NCI-H446 (cell line): ENCODE measurements at places on chromosomes 11 and 22.
A peak's percentile ranks its signal among the peaks of the same experiment; 100 is the strongest.

- DNase-seq, result no peak
Observed at GRCh38 chr11:119993722-119994121, 144.2 kb downstream of the TRIM29 start.

- DNase-seq, result no peak
Observed at GRCh38 chr11:126502159-126502558, 146.7 kb downstream of the ST3GAL4 start.

DNA sequence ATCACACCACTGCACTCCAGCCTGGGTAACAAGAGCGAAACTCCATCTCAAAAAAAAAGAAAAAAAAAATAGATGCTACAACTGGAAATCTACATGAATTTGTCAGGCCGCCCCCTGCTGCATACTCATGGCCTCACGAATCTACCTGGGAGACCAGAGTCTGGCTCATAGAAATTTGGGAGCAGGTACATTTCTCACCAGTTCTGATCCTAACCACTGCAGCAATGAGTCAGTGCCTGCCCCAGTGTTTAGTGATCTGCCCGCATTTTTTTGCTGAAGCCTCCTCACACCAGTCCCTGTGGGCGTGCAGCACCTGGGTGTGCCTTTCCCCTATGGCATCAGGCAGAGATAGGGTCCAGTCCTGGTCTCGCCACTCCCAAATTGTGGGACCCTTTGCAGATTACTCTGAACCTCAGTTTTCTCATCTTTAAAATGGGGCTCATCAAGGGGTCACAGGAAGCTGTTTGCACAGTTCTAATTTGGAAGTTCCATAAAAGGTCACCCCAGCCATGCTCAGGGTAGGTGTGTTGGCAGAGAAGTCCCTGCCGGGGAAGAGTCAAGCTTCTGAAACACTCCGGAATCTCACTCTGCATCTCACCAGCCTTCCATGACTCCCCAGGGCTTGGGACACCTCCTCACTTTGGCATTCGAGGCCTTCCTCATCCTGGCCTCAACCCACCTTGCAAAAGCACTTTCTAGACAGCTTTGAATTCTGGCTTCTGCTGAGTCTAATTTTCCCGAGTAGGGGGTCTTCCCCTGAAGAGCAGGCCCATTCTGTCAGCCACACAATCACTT lies 39.3 kb upstream of the LINC01488 start:
- no peak for DNase-seq

- DNase-seq, result no peak
Observed at GRCh38 chr11:129006161-129006560, 63.5 kb upstream of the TP53AIP1 start.

GRCh38 chr22:39182478-39183030 lies 30.1 kb upstream of the CBX7 start:
- no peak for DNase-seq

GRCh38 chr11:105100981-105101630 lies 38.5 kb downstream of the CARD18 start:
- no peak for DNase-seq

- no peak for DNase-seq
Observed at GRCh38 chr11:4610258-4610935, 2.4 kb upstream of the TRIM68 start.

DNA sequence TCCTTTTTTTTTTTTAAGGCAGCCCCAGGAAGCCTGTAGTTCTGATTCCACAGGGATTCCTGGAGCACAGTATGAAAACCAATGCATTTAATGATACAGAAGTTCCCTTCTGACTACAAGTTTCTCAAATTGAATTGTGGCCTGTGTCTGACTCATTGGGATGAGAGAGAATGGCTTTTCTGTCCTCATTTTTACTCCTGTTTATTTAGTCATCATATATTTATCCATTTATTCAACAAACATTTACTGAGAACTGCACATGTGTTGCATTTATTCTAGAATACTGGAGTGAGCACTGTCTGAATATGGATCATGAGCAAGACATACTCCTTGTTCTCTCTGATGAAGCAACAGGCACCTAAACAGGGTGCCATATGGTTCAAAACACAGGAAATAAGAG lies 231.2 kb downstream of the NTM start:
- DNase-seq, result no peak

GRCh38 chr11:72738199-72739141 lies 13.7 kb downstream of the ARAP1 start:
- DNase-seq, result no peak

GRCh38 chr11:26677566-26677965 lies 44.3 kb downstream of the SLC5A12 start:
- DNase-seq, result no peak

DNA sequence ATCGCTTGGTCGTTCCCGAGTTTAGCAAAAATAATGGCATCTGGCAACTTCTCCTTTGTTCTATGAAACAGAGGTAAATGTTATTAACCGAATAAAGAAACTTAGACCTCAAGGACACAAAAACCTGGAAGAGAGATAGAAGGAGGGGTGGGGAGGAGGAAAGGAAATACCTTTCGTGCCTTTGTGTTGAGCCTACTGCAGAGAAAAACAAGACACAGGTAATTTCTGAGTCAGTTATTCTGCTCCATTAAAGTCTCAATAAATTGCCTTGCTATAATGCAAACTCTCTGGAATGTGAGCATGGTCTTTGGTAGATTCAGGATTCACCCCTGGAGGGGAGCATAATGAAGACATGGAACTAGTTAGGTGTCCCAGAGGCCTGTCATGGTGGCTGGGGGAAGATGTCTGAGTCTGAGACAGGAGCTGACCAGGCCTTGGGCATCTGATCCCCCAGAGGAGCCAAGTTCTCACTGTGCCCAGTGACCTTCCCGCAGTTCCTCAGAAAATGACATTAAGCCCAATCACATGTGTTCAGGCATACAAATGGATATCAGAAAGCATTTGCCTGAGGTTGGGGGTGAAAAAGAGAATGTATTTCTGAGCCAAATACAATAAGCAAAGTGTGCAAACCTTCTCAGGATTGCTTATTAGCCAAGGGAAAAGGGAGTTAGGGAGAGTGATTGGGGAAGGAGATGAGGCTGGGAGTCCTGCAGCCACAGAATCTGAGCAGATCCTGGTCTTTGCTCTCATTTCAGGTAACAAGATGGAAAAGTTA lies 72.6 kb upstream of the CADM1 start:
- DNase-seq, result no peak

GRCh38 chr11:20055312-20055711 lies 105.0 kb downstream of the DBX1 start:
- DNase-seq, result peak; percentile 65

GRCh38 chr22:35076630-35077029 lies 10.7 kb downstream of the ISX start:
- no peak for DNase-seq

DNA sequence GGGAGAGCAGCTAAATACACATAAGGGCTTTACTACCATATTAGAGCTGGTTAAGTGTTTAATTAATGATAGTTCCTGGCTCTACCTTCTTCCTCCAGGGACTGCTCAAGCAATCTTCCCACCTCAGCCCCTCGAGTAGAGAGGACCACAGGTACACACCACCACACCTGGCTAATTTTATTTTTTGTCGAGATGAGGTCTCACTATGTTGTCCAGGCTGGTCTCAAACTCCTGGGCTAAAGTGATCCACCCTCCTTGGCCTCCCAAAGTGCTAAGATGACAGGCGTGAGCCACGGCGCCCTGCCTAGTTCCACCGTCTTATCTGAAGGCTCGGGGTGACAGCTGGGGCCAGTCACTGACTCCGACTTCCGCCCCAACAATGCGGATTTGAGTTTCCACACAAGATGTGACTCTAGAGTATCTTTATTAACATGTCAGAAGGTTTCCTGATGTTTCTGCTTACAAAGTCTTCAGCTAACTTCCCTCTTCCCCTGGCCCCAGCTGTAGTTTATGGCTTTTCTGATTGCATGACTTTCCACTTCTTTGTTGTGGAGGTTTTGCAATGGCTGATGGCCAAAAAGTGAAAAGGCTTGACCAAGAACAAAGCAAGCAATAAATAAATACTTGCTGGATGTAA lies 16.8 kb downstream of the TPST2 start:
- no peak for DNase-seq

- no peak for DNase-seq
Observed at GRCh38 chr11:59875856-59876519, 2.6 kb upstream of the OOSP3 start.

DNA sequence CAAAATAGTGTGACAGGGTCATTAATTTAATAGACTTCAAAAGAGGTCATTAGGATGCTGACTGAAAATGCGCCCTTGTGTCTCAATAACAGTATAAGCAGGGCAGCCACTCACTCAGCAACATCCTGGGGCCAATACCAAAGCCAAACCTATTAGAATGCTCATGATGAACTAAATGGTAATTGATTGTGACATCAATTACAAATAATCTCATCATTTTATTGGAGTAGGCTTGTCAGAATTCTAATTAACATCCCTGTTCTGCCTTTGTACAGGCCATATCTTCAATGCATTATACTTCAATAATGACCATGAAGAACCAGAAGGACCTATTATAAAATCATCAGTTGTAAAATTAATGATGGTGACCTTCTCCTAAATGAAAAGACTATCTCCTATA lies 64.2 kb downstream of the DNAJC24 start:
- DNase-seq, result no peak

DNA sequence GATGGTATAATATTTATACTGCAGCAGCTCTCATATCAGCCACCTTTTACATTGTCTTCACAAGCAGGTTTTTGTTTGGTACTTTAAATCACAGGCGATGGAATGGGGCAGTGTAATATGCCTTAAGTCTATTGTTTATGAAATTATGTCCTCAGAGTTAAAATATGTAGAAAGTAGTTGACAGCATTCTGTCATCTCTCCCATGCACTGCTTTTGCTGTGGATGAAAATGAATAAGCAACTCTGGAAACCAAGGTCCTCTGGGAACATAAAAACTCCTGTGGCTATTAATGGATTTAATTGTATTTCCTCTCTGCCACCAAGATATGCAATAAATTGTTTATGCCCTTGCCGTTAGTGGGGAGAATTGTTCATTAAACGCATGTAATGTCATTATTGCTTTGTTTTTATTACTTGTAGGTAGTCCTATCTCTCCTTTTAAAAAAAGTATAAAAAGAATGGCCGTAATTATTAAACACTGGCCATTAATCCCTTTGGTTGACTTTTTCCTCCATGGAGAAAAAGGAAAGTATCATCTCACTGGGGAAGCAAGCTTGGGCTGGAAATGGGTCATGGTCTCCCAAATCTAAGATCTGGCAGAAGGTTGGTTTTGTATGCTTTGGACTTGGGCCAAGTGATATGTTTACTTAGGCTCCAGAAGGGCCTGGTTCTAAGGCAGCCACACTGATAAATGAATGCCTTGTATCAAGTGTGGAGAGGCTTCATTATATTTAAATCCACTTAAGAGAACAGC lies 13.1 kb downstream of the PACS1 start:
- peak; percentile 69 for DNase-seq

DNA sequence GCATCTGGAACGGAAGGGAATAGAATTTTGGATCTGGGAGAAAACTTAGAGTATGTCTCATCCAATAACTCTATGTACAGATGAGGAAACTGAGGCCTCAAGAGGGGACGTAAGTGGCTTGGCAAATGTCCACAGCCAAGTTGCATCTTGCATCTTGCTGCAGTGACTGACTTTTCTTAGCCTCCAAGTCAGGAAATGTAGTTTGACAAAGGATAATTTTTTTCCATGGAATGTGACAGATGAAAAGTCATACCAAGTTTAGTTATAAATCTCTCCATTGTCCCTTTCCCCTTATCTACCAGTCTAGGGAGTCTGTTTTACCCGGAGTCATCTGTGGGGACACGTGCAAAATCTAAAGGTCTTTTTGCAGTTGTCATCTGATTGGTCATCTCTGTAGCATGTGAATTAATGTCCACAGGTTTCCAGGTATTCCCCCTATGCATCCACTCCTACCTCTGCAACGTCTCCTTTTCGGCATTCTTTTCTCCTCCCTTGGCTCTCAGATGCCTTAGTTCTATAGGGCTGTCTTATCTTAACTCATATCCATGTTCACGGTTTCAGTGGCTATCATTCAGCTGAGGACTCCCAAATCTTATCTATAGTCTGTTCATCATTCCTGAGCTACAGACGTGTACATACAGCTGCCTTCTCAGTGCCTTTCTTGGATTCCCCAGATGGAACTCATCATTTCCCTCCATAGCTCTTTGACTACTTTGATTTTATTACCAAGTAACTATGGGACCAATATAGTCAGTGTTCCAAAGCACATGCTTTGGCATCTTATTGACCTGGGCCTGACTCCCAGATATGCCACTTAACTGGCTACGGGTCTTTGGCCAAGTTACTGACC lies 139.5 kb upstream of the TIMP3 start:
- no peak for DNase-seq

DNA sequence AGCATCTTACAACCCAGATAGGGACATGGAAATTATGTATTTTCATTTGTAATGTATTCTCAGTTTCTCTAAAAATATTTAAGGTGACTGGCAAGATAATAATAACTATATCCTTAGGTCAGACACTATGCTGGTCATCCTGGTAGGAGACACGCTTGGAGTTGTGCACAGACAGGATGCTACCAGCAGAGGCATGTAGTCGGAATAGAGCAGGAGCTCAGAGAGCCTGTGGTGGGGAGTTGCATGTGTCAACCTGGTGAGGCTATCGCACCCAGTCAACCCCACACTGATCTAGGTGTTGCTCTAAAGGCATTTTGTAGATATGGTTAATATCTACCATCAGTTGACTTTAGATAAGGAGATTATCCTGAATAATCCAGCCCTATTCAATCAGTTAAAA lies 318.5 kb downstream of the MIAT start:
- no peak for DNase-seq

- DNase-seq, result no peak
Observed at GRCh38 chr22:41919357-41920224, 4.7 kb upstream of the SHISA8 start.

DNA sequence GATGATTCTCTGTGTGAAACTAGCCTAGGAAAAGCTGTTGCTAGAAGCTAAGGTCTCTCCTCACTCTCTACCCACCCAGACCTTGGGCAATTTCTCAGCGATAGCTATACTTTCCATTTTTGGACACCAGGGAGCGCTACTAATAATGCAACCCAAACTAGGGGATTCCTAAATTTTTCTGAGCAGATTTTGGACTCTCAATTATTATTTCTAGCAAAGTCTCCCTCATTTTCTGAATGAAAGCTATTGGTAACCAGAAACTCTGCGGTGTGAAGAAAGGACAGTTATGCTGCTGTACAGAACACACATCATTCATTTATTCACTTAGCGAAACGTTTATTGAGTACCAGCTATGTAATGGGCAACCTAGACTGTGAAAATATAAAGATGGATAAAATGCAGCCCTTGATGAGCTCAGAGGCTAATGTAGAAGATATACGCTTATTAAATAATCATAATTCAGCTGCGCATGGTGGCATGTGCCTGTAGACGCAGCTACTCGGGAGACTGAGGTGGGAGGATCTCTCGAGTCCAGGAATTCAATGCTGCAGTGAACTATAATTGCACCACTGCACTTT lies 6.1 kb upstream of the STIM1 start:
- peak; percentile 20 for DNase-seq

- no peak for DNase-seq
Observed at GRCh38 chr11:47946682-47947559, 33.4 kb upstream of the PTPRJ start.
